ENCODE measurements at places on chromosomes 7 and 10.

GRCh38 chr7:50342616-50343114, 38.1 kb downstream of the IKZF1 start:
- peak; percentile 70 for DNase-seq

DNA sequence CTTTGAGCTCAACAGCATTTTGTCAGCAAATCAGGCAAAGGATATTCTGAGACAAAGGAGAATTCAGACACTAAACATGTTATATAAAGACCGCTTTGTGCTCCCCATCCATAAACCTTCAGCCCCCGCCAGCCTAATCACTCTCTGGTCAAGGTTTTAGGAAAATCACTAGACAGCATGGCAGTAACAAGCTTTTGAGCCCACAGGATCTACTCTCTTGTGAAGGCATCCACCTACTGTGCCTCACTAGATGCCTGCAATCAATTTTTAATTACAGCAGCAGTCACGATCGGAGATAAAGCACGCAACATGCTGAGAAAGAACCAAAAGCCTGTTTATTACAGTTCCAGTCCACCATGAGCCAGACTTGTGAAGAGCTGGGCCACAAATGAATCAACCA, 19.1 kb downstream of the PDE1C start:
- no peak for DNase-seq

- DNase-seq, result no peak
Measured at GRCh38 chr10:12792889-12793556, 208.5 kb downstream of the CCDC3 start.

GRCh38 chr7:108824840-108825580, 255.3 kb downstream of the DNAJB9 start:
- peak; percentile 89 for DNase-seq

DNA sequence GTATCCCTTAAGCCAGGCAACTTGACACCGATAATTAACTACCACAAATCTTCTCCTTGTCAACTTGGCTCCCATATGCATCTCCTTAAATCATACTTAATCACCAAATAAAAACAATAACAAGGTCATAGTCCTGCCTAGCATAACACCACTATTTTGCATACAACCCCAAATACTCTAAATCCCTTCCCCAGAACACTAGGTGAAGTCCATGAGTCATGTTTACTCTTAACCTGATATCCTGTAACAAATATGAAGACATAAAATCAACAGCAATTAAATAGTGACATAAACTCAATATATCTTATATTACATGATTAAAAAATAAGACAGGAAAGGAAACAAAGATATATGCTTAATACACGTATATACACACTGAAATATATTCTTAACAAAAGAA, 362.0 kb downstream of the ETV1 start:
- DNase-seq, result no peak

GRCh38 chr7:94888551-94888950, 18.8 kb upstream of the PPP1R9A start:
- DNase-seq, result peak; percentile 64

DNA sequence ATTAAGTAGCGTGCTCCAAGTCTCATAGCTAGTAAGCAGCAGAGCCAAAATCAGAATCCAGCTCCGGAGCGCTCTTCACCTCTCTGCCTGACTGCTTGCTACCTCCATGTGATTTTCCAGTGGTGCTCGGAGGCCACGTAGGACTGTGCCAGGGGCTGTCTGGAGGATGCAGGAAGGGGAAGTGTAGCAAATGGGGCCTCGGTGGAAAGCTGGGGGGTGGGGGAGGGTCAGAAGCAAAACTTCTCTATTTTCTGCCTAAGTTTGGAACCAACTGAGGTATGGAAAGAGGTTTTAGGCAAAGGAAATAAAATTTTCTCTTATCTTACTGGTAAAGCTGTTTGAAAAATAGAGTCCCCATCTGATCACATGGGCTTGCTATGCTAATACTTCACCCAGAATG, 108.7 kb downstream of the TBXAS1 start:
- no peak for DNase-seq

GRCh38 chr10:98316661-98317060, 48.7 kb upstream of the LOXL4 start:
- DNase-seq, result peak; percentile 58

DNA sequence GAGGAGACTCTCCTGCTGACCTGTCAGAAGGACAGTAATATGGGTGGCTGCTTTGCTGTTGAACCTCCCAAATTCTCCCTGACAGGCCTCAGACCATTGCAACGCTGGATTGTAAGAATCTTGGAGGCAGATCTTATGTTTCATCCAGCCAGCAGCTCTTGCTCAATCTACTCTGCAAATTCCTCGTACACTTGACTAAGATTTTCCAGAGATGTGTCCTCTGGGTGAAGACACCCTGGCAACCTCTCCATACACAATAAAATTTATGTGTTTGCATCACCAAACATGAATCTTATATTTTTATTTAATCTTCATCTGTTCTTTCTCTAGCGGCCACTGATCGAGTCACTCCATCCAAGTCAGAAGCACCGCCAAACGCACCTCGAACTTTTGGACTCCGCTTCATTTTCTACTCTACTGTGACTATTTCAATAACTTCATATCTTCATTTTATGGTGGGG, 623.1 kb downstream of the ACTR3B start:
- no peak for DNase-seq

- no peak for DNase-seq
Measured at GRCh38 chr10:59582058-59582457, 127.6 kb downstream of the SLC16A9 start.

DNA sequence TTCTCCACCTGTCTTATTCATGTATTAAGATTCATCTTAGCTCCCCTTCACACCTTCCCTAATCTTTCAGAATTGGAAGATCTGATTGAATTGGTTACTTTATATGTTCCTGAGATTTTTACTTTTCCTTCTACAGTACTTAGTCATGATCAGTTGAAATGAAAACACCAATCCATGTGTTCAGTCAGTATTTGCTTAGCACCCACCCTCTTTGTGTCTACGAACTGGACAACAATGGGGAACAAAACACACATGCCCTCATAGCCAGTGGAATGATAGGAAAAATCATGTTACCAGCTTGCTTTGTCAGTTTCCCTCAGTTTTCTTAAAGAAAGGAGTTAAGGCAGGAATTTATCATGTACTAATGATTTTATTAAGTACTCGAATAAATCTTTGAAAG, 2.0 kb downstream of the MASTL start:
- peak; percentile 16 for DNase-seq

DNA sequence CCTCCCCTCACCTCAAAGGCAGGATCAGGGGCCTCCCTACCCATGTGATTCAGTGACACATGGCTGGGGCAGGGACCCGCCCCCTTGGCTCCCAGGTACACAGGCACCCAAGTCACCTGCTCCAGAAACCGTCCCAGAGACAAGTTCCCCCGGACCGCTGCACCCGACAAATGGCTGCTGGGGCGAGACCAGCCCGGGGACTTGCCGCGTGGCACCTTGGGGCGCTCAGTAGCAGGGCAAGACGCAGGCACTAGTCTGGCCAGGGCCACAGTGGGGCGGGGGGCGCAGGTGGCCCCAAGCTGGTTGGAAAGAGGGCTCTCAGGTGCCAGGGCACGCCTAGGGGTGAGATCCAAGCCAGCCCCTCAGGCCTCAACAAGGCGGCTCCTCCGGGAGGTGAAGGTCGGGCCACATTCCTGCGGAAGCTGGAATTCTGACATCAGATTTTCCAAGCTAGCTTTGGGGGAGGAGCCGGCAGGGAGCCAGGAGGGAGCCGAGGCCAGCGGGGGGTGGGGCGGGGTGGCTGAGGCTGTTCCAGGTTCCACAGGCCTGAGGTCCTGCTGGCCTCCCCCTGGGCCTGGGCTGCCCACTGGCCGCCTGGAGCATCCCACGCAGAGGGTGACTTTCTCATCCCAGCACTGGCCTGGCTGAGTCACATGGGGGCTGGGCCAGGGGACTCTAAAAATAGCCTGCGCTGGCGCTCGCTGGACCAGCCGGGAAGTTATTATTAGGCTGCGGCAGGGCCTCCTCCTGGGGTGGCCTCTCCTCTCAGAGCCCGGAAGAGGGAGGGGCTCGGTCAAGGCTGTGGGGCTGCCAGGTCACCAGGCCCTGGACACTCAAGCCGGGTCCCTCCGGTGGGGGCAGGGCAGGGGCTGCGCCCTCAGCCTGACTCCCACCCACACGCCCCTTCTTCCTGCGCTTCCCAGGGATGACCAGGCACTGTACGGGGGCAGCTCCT, 20.5 kb upstream of the INPP5A start:
- DNase-seq, result peak; percentile 94

- DNase-seq, result peak; percentile 78
Measured at GRCh38 chr7:82183634-82184033, 259.9 kb downstream of the CACNA2D1 start.

DNA sequence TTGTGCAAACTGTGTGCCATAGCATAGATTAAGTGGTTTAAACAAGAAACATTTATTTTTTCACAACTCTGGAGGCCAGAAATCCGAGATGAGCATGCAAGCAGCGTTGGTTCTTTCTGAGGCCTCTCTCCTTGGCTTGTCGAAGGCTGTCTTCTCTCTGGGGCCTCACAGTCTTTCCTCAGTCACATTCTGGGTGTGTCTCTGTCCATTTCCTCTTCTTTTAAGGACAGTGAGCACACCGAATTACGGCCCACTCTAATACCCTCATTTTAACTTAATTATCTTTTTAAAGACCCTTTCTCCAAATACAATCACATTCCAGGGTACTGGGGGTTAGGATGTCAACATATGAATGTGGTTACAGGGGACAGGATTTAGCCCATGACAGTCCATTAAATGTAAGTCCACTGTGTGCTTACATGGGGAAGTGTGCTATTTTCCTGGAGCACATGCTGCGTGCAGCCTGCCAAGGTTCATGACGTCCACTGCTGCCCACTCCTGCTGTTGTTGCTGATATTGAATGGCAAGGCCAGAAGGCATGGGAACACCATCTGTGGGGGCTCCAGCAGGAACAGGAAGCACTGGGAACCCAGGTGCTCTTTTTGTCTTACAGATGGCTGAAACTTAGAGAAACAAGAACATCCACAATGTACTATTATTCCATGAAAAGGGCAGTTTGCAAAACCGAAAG, 365.5 kb downstream of the GALNT17 start:
- DNase-seq, result peak; percentile 28

DNA sequence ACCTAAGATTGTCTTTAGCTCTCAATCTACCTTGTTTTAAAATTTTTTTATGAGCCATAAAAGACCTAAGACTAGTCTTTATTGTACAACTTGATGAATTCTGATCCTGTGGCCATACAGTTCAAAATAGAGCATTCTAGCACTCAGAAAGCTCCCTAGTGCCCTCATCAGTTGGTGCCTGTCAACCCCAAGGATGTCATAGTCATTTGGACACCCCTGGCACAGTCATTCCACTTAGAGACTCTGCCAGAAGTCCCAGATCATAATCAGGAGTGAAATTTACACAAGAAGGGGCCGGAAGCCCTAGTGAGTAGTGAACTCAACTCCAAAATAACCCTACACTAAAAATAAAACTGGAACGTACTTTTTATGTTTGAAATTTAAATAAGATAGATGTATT, 80.0 kb upstream of the INSIG1 start:
- DNase-seq, result no peak

GRCh38 chr10:77925410-77925794, 1.2 kb downstream of the DLG5 start:
- peak; percentile 37 for DNase-seq

- DNase-seq, result no peak
Measured at GRCh38 chr10:94000638-94001415, 7.1 kb downstream of the PLCE1 start.

DNA sequence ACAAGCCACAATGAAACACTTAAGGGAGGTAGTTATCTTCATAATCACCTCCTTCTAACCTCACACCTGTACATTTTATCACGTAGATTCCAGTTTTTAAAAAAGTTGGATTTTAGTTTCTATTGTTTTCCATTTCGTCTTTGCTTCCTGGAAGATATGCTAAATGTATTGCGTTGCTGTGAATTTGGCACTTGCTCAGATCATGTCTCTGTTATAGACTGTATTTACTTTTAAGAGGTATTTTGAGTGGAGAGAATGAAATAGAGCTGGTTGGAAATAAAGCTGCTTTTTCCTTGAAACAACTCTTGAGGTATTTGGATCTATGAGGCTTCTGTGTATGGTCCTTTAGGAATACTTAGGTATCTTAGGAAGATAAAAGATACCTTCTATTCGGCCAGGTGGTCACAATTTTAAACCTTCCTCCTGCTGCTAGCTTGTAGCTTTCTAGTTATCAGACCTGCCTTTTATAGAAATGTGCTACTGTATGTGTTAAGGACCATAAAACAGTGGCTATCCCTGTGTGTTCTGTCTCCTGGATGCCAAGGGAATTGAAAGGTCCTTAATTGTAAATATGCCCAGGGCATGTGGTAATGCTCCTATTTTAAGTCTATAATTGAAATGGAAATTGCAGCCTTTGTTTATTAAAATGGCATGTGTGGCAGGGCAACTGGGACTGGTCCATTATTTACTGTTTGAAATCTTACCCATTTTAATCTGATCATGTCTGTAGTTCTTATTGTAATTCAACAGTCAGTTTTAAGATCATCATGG, 147.7 kb downstream of the SND1 start:
- no peak for DNase-seq

- no peak for DNase-seq
Measured at GRCh38 chr7:128176696-128177095, 64.4 kb upstream of the LEP start.

GRCh38 chr10:88491314-88491713, 91.8 kb downstream of the RNLS start:
- no peak for DNase-seq

DNA sequence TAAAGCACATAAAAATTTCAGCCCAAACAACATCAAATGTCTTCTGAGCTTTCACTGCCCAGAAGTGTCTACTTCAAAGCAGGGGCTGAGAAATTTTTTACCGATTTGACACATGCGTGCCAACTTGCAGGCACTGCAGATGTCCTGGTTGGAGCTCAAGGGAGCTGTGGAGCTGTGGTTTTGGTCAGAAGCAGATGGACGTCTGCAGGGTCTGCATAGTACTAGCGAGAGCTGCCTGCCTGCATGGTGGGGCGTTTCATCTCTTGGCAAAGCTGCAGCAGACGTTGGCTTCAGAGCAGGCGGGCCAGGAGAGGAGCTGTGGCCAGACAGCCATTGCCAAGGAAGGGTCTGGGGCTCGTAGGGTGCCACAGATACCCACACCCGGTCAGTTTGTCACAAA, 296.7 kb downstream of the GLRX3 start:
- no peak for DNase-seq
